Fibroblast of skin of left biceps (primary cell): ENCODE measurements at places on chromosomes 2 and 18.

DNA sequence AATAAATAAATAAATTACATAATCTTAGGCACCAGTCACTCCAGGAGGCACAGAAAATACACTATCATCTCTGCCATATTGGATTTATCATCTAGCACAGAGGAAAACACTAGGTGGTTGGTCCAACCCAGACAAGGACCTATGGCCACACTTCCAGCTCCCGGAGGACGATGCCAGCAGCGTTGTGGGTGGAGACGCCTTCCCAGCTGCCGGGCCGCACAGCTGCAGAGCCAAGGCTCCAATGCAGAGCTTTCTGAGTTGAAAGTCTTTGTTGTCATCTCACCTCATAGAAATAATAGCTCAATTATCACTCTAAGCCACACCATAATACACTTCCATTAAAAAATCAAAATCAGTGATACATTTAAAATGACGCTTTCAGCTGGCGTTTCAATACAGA, 457.1 kb upstream of the SALL3 start:
- DNase-seq, result no peak

- DNase-seq, result no peak
These were observed 20.5 kb downstream of the SNORC start for GRCh38 chr2:232890536-232890895.

DNA sequence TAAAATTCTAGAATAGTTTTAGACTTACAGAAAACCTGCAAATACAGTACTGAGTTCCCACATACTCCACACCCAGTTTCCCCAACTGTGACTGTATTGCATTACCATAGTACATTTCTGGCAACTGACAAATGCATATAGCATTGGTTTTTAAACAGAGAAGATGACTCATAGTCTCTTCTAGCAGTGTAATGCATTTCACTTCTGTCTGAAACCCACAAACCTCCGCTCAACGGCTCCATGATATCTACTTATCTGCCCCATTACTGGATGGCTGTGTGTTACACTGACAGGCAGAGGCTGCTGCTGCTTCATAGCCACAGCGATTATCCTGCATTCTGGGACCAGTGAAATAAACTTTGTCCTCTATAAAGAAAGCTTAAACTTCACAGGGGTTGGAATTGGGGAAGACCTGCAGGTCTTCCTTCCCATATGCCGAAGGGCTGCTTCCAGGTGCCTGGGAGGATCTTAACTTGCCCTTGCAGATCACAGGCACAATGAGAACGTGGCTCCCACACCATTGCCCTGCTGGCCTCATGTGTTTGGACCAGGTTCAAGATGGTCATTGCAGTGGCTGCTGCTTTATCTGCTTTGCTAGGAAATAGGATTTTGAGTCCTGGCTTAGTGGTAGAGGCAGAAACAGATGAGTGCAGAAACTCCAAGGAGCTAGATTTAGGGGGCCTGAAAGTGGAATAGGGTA, 742.6 kb upstream of the HS6ST1 start:
- DNase-seq, result peak; percentile 57

GRCh38 chr2:51918113-51918512, 886.2 kb upstream of the NRXN1 start:
- DNase-seq, result peak; percentile 89

DNA sequence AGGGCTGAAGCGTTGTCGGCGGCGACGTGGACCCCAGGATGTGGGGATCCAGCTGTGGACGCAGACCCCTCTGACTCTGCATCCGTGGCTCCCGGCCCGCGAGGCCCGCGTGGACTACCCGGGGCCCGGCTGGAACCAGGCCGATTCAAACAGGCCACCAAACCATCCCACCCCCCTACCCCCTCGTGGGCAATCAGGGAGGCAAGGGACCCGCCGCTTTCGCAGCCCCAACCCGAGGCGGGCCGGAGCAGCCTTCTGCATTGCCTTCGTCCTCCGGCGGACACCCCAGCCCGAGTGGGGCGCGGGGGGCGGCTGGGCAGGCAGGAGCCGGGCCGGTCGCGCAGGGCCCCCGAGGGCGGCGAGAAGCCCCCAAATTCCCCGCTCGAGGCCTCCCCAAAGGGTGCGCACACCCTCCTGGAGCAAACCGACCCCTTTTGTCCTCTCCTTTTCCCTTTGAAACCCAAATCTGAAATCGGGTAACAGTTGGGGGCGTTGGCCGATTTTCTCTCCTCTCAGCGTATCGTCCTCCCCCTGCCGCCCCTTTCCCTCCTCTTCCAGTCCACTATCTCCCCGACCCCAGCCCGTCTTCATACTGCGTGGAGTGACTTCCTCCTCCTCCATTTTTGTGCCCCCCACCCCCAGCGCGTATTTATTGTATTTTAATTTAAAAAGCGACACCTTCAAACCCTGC, 7.4 kb downstream of the SP9 start:
- DNase-seq, result no peak

- DNase-seq, result no peak
These were observed 43.5 kb downstream of the CYP27C1 start for GRCh38 chr2:127176371-127177311.

- no peak for DNase-seq
These were observed 41.1 kb downstream of the LDAH start for GRCh38 chr2:20781656-20782265.

- no peak for DNase-seq
These were observed 199.2 kb downstream of the TNS1 start for GRCh38 chr2:217803653-217803960.

DNA sequence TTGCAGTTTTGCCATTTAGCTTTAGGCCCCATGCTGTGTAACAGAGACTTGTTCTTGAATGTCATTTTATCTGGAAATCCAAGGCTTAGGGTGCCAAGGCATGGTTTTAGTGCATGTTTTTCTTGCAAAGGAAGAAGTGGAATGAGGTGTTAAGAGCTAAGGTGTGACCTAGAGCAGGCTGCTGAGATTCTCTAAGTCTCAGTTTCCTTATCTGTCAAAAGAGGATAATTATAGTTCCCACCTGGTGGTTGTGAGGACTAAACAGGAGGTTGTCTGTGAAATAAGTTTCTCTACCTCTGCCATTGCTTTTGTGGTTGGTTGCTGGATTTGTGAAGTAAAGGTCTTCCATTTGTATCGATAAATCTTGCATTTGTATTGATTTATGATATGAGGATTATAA, 82.0 kb downstream of the TANC1 start:
- no peak for DNase-seq

DNA sequence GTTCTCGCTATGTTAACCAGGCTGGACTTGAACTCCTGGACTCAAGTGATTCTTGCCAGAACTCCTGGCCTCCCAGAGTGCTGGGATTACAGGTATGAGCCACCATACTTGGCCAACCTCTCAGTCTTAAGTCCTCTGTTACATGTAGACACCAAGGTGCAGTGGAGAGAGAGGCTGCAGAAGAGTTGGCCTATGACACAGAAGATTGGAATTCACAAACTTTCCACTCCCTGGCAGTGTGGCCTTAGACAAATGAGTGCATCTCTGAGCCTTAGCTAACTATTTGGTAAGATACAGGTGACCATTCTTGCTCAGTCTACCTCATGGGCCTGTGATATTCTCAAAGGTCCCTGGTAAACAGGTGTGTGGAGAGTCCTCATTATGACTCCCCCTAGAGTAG, 159.7 kb downstream of the MYCN start:
- no peak for DNase-seq

GRCh38 chr2:101197215-101197745, 46.1 kb upstream of the TBC1D8 start:
- no peak for DNase-seq

GRCh38 chr2:224555823-224556366, 29.3 kb downstream of the CUL3 start:
- no peak for DNase-seq

GRCh38 chr2:24207359-24207758, 32.5 kb downstream of the FAM228A start:
- no peak for DNase-seq

DNA sequence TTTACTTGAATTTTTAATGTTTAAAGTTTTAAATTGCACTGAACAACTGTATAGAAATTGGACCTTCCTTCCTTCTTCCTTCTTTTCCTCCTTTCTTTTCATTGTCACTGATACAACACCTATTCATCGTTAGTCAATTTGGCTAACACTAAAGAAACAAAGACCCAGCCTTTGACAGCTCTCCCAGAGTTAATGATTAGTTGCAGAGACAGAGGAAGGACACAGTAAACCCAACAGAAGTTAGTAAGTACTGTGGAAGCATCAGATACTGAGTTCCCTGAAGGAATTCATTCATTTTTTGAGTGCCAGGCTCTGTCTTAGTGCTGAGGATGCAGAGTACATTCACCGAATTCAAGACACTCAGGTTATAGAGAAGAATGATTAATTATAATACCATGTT, 77.9 kb upstream of the RAB27B start:
- no peak for DNase-seq

GRCh38 chr2:126970583-126970982, 71.9 kb downstream of the TEX51 start:
- no peak for DNase-seq

- no peak for DNase-seq
These were observed 2.2 kb upstream of the SP5 start for GRCh38 chr2:170712653-170713542.

- peak; percentile 7 for DNase-seq
These were observed 132.0 kb downstream of the VWC2L start for GRCh38 chr2:214542866-214543265.

- DNase-seq, result no peak
These were observed 507.6 kb upstream of the TNP1 start for GRCh38 chr2:217367464-217367863.

- no peak for DNase-seq
These were observed 30.9 kb upstream of the UBE2F start for GRCh38 chr2:237935740-237936452.

DNA sequence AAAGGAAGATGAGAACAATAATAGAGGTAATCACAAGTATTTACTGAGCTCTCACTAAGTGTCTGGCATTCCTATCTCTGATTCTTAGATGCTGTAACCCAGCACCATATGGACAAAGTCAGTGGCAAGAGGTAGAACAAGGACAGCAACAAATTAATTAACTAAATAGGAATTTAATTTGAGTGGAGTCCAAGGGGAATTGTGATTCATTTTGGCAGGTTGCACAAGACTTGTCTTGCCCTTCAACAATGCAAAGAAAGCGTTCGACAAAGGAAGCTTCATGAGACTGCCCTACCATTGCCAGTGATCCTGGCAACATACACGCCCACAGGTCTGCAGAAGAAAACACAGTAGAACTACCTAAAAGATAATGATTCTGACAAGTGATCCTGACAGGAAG, 221.6 kb downstream of the RBM43 start:
- DNase-seq, result peak; percentile 22

DNA sequence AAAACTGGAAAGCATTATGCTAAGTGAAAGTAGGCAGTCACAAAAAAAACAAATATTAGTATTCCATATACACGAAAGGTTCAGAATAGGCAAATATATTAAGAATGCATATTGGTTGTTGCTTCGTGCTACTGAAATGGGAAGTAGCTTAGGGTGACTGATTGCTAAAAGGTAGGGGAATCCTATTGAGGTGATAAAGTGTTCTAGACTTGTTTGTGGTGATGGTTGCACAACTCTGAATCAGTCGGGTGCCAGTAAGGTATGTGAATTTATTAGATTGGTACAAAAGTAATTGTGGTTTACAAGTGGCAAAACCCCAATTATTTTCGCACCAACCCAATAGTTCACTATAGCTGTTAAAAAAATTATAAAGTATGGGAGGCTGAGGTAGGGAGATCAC, 20.7 kb downstream of the USP34 start:
- DNase-seq, result no peak

DNA sequence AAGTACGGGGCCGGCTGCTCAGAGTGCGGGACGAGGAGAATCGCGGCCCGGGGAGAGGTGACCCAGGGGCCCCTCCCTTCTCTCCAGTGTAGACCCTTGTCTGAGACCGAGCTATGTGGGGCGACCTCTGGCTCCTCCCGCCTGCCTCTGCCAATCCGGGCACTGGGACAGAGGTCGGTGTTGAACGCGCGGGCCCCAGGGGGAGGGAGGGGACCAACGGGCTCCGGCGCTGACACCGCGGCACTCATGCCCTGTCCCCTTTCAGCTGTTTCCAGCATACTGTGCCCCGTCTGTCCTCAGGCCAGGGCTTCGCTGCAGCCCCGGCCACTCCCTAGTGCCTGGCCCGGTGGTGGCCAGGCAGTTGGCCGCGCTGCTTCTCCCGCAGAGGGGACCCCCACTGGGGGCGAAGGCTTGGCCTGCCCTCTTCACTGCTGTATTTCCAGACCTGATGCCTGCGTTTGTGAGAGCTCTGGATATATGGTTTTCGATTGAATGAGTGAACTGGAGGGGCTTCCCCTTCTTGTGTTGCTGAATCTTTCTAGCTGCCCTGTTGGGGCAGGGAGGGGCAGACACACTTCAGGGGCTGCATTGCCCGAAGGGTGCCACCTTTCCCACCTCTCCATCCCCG, 809 bp downstream of the DBI start:
- DNase-seq, result no peak

DNA sequence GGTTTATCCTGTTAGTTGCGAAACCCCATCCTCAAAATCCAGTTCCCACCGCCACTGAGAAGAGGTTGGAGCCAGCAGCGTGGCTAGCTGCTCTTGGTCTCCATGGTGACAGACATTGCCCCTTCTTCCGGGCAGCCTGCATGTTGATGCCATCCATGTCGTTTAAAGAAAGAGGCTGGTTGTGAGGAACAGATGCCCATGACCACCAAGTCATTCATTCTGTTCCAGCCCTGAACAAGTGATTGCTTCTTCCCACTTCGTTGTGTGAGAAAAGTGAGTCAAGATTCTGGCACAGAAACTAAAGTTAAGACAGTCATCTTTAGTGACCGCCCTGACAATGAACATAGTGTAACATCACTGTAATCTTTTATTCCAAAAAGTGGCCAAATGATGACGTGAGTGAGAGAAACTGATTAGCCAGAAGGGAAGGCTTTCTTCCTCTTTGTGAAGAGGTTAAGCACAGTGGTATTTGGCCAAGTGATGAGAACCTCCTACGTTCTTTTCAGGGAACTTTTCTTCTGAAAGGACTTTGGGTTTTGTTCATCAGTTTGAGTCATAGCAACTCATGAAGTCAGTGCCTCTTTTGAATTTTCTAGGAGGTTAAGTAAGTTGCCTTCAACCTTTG, 272.5 kb downstream of the GALR1 start:
- DNase-seq, result no peak

GRCh38 chr2:133061874-133062593, 392.0 kb upstream of the LYPD1 start:
- no peak for DNase-seq

- no peak for DNase-seq
These were observed 7.4 kb downstream of the ODC1 start for GRCh38 chr2:10440736-10441135.

GRCh38 chr18:56166914-56167313, 471.5 kb downstream of the TXNL1 start:
- no peak for DNase-seq

GRCh38 chr2:225948903-225949302, 549.4 kb downstream of the NYAP2 start:
- DNase-seq, result no peak

- no peak for DNase-seq
These were observed 19.5 kb upstream of the KCNE4 start for GRCh38 chr2:223032187-223033142.

- no peak for DNase-seq
These were observed 2.0 kb downstream of the SLC38A11 start for GRCh38 chr2:164953279-164953678.

GRCh38 chr2:1973636-1974035, 229.3 kb upstream of the PXDN start:
- DNase-seq, result no peak
